ENCODE measurements at places on chromosomes 2 and 18. TPM values are rescaled to one million over a fixed set of nuclear protein-coding genes. Genes with fewer than 3 reads are reported as not detected.

DNA sequence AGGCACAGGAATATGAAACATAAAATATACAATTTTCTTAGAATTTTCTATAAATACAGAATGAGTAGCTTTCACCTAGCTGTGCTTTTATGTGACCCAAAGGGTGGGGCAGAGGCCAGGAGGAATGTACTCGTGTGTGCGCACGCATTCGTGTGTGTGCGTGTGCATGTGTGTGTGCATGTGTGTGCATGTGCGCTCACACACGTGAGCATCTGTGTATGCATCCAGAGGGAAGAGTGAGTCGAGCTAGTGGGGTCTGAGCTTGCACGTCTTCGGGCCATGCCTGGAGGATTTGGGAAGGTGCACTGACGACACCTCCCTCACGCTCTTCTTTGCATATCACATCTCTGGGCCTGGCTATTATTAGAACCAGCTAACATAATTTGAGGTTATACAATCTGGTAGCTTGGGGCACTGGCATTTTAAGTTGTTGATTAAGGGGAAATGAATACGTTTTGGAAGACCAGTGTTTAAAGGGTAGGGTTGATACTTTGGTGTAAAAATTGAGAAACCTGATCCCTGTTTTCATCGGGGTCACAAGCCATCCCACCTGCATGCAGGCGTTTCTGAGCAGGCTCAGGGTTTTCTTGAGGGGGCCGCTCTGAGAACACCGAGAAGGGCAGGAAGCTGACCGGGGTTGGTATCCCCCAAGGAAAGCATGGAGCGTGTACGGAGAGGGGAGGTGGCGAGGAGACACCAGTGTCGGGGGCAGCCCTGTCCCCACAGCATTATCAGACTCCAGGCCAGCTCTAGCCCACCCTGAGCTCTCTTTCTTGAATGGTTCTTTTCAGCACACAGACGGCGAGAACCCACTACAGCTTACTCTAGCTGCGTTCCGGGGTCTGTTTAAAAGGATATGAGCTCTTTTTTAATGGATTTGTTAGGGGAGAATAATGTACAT is 85.3 kb downstream of the LRRFIP1 start:
- no peak for DNase-seq

DNA sequence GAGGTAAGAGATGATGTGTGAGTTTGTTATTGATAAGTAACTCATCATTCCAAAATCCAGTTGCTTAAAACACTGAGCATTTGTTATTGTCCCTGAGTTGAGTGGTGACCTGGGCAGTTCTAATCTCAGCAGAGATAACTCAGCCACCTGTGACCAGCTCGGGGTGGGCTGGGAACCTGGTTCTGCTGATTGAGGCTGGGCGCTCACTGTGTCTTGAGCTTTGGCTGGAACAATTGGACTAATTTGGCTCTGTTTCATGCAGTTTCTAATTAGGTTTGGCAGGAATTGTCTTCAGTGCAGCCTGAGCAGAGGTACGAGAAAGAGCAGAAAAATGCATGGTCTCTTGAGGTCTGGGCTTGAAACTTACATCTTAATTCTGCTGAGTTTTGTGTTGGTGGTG is 144.7 kb downstream of the RNF144A start:
- no peak for DNase-seq

- DNase-seq, result no peak
These were observed 1208.8 kb upstream of the LRRTM1 start for GRCh38 chr2:81513328-81513727.

GRCh38 chr2:190678444-190679162 is 29.7 kb downstream of the NAB1 start:
- no peak for DNase-seq

Gene RNF144A
- 51.7 TPM for polyA plus RNA-seq

Gene PLA2R1
- 106 TPM for polyA plus RNA-seq

DNA sequence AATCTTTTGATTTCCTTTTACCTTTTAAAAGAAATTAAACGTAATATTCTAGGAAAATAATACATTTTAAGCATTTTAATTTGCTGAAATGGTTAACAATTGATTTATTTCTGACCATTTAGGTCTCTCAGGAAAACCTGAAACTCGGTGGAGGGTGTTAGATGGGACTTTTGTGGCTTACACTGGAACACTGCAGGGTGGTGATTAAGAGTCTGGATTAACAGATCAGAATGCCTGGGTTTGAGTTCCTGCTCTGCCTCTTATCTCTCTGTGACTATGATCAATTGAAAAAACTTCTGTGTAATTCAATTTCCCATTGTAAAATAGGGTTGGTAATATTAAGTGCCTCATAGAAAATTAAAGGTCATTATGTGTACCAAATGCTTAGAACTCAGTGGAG is 168.7 kb downstream of the UBE2E3 start:
- no peak for DNase-seq

GRCh38 chr2:222307978-222308730 is 9.4 kb upstream of the PAX3 start:
- no peak for DNase-seq

- no peak for DNase-seq
These were observed 948 bp upstream of the GATA6 start for GRCh38 chr18:22168360-22168921.

GRCh38 chr2:44010266-44010665 is 14.5 kb upstream of the LRPPRC start:
- DNase-seq, result no peak

GRCh38 chr2:199943373-199943772 is 11.9 kb downstream of the TYW5 start:
- no peak for DNase-seq

- DNase-seq, result no peak
These were observed 64.6 kb downstream of the MBD2 start for GRCh38 chr18:54159906-54160305.

Gene UPP2
- polyA plus RNA-seq, result 0.57 TPM

GRCh38 chr18:23723121-23723520 is 33.9 kb downstream of the LAMA3 start:
- DNase-seq, result no peak

Gene DSC3
- polyA plus RNA-seq, result 1.4 TPM

DNA sequence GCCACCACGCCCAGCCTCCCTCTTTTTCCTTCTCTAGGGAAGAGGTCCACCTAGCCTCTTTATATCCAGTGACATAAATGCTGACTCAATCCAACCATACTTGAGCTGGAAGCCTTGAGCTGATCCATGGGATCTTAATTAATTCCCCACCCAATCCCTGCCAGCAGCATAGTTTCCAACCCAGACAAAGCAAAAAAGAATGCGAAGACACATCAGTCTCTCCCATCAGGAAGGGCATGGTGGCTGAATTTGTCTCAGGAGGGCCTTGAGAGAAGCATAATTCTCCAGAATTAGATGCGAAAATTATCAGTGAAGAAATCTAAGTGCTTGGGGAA is 22.5 kb downstream of the CASP10 start:
- DNase-seq, result no peak

GRCh38 chr18:45222180-45222579 is 393.1 kb upstream of the SLC14A2 start:
- DNase-seq, result no peak

- no peak for DNase-seq
These were observed 100.5 kb downstream of the SPTBN1 start for GRCh38 chr2:54556621-54557121.
